ENCODE measurements at places on chromosomes 13 and 19. TPM values are rescaled to one million over a fixed set of nuclear protein-coding genes. Genes with fewer than 3 reads are reported as not detected.
A peak's percentile ranks its signal among the peaks of the same experiment; 100 is the strongest.

Gene ZNF578
- not detected for total RNA-seq

DNA sequence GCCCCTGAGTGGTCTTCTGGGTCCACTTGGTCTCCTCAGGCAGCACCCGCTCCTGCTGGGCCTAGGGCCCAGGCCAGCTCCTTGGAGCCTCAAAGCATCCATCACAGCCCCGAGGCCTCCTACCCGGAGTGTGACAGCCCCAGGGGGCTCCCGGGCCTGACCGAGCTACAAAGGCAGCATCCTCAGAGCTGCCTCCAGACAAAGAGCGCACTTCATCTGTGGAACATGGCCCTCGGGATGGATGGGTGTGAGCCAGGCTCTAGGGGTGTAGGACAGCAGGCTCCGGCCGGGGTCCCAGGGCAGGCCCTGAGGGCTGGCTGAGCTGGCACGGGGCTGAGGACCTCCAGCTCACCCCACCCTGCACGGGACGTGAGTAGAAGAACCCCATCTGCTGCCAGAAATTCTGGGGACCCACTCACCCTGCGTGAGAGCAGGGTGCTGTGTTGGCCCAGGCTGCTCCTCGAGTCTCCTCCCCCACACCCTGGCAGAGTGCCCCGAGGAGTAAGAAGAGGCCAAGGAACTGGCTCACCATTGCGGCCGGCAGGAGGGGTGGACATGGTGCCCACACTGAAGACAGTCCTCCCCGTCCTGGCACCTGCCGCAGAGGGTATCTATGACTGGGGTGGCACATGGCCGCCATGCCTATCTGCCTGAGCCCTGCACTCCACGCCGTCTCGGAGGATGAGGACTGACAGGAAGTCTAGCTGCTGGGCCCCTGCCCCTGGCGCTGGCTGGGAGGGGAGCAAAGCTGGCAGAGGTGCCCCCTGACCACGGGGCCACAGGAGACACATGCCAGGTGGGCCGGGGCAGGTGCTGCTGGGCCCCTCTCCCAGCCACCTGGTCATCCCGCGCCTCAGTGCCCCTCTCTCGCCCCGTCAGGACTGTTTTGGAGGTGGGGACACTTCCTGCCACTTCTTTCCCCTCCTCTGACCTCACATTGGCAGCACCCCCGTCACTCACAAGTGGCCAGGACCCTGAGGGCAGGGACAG, 22.3 kb downstream of the CEBPG start:
- no peak for DNase-seq

GRCh38 chr19:2358548-2359173, 1.4 kb upstream of the TMPRSS9 start:
- DNase-seq = no peak

DNA sequence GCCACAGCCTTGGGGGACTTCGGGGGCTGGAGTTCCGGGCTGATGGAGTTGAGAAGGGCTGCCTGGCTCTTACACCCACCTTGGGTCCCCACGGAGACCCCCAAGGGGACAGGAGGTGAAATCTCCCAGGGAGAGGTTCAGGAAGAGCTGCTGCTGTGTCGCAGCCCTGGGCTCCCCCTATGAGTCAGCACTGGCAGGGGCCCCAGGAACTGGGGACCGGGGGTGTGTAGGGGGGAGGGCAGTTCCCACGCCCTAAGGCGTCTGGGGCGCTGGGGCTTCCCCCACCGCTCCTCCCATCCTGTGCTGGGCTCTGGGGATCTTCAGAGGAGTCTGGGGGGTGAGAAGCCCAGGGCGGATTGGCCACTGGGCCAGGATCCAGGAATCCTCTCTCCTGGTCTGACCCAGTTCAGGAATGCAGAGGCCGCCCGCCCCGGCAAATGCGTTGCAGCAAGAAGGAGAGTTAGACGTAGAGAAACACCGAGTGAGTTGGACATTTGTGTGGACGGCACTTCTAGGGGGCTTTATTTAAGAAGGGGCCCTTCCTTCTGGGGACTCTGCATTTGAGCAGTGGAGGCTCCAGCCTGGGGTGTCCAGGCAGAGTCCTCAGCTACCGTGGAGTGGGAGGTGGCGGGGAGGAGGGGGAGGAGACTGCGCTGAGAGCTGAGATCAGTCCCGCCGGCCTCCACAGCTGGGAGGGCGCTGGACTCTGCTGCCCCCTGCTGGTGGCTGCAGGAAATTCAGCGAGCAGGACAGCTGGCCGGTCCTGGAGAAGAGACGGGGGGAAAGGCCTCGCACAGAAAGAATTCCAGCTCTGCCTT, 15.0 kb upstream of the NANOS3 start:
- peak; percentile 85 for DNase-seq

Gene PRRG2
- total RNA-seq = 1.9 TPM

Gene KRTDAP
- not detected for total RNA-seq

DNA sequence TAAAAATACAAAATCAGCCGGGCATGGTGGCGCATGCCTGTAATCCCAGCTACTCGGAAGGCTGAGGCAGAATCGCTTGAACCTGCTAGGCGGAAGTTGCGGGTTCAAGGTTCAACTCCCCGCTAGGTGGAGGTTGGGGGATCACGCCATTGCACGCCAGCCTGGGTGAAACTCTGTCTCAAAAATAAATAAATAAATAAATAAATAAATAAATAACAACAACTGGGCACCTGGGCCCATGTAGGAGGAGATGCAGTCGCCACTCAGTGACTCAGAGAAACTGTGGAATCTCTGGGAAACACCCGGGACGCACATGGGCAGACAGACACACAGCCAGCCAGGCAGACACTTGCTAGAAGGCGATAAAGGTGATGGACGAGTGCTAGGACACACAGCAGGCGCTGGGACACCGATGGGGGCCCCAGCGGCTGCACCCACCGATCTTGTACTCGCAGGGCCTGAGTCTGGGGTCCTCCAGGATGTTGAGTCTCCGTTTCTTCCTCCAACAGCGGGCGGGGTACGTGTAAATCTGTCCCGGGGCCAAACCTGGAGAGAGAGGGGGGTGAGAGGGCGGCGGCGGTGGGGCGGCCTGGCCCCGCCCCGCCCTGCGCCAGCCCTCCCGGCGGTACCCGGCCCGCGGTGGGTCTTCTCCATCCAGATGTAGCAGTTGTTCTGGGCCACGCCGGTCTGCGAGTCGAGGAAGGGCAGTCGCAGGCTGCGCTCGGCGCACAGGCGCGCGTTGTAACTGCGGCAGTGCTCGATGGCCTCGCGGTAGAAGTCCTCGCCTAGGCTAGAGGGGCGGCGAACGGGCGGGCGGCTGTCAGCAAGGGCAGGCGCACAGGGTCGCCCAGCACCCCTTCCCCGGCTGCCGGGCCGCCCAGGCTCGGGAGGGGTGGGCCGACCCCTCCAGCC, 1.8 kb downstream of the DPF1 start:
- no peak for DNase-seq

- no peak for DNase-seq
Observed at GRCh38 chr19:58584498-58585441, 11.6 kb upstream of the MZF1 start.

Gene KASH5
- total RNA-seq = not detected

Gene ZNF844
- total RNA-seq = 1.2 TPM

DNA sequence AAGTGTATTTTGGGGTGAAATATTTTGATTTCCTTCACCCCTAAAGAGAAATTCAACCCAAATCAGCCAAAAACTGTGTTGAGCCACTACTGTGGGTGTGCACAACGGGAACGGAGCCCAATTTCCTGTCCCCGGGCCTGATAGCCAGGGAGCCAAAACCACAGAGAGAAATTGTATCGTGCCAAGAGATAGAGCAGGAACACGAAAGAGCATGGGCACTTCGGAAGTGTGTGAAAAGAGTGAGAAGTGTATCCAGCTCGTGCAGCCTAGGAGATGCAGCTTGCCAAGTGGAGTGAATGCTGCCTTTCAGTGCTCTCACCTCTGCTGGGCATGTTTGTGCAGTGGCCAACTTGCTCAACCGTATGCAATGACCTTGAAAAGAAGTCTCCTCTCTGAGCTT, 19.4 kb upstream of the PLEKHF1 start:
- DNase-seq = peak; percentile 31

Gene KLHL1
- not detected for total RNA-seq

GRCh38 chr13:109979228-109979627, 192.8 kb upstream of the IRS2 start:
- DNase-seq = no peak

DNA sequence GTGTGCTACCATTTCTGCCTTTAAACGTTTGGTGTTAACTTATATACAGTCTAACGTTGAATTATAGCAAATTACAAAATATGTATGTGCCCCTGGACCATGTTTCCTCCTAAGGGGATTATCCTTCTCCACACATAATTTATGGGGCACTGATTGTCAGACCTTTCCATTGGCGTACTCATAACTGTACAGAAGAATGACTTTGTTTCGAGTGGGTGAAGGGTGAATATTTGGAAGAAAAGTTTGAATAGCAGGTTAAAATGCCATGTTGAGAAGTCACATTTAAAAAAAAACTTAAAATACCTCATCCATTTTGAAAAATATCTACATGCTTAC, 58.8 kb downstream of the SLC10A2 start:
- no peak for DNase-seq

DNA sequence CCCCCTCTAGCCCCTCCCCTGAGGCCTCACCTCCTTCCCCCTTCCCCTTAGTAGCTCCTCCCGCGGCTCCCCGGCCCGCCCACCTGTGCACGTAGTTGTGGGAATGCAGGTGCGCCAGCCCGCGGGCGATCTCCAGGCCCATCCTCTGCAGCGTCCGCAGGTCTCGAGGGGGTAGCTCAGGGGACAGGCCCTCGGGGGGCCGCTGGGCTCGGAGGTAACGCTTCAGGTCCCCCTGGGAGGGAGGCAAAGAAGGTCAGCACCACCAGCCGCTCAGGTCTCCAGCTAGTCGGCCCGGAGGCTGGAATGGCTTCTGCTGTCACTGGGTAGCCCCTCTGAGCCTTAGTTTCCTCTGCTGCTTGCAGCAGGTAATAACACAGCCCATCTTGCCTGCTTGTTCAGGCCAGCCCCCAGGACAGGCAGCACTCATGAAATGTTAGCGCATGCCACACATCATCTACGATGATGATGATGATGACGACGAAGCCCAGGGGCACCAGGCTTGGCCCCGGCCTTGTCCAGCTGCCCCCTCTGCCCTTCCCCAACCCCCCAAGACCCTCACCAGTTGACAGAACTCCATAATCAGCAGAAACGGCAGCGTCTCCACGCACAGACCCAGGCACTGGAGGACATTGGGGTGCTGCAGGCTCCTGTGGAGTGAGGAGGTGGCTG, 9.2 kb downstream of the LMTK3 start:
- no peak for DNase-seq

- no peak for DNase-seq
Observed at GRCh38 chr13:98094678-98095266, 48.1 kb upstream of the FARP1 start.

DNA sequence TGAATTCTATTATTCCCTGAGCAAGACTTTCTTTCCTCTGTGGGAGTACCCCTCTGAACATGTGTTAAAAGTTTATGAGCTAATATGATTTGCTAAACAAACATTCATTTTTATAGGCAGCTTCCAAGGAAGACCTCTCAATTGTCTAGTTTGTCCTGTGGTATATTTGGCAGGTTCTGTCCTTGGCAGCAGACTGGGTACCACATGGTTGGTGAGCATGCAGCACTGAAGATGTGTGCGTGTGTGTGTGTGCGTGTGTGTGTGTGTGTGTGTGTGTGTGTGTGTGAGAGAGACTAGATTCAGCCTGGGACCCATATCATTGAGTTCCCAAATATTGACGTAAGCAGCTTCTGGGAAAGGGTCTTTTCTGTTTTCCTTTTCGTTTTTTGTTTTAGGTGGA, 24.0 kb downstream of the FGF9 start:
- DNase-seq = peak; percentile 62
